ENCODE measurements at places on chromosomes 1 and 21.

GRCh38 chr1:21157868-21158267, 18.8 kb downstream of the EIF4G3 start:
- no peak for DNase-seq

- no peak for DNase-seq
Measured at GRCh38 chr1:2544093-2544874, 11.9 kb upstream of the TNFRSF14 start.

GRCh38 chr1:232319072-232319471, 310.9 kb downstream of the SIPA1L2 start:
- no peak for DNase-seq

DNA sequence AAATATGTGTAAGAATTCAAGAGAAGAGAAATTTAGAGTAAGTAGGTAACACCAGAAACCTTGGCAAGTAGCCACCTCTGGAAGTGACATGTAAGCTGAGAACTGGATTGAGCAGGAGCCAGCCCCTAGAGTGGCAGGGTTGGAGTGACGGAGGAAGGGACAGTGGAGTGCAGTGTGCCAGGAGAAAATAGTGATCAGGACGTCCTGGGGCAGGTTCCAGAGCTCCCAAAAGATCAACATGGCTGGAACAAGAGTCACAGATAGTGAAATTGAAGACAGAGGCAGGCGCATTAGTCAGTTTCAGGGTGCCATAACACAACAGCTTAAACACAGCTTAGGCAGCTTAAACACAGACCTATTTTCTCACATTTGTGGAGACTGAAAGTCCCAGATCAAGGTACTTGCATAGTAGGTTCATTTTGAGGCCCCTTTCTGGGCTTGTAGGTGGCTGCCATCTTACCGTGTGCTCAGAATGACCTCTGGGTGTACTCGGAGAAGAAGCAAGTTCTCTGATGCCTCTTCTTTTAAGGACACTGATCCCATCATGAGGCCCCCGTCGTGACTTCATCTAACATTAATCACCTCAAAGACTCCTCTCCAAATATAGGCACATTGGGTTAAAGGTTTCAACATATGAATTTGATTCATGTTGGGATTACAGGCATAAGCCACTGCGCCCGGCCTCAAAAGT, 37.2 kb downstream of the GNPAT start:
- no peak for DNase-seq

DNA sequence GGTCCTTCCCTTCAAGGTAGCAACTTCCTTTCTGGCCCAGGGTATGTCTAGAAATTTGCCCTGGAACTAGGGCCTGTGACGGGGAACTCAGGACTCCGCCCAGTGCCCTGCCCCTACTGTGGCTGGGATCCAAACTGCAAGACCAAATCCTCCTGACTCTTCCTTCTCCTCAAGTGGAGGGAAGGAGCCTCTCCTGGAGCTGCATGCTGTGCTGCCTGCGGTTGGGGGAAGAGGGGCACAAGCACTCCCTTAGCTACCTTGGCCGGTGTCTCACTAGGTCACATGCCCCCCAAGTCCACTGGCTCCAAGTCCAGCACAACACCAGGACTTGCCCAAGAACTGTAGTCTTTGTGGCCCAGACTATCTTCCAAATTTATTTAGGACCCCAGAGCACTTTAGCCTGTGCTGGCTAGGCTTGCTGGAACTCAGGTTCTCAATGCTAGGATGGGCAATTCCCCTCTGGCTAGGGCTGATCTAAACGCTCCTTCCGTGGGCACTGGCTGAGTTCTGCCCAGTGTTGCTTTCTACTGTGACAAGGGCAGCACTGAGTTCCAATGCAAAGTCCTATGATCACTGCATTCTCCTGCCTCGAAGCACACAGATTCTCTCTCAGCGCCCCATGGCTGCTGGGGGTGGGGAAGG, 12.2 kb downstream of the ADSS2 start:
- DNase-seq: no peak

GRCh38 chr1:116476321-116476720, 94.5 kb downstream of the CD58 start:
- no peak for DNase-seq

DNA sequence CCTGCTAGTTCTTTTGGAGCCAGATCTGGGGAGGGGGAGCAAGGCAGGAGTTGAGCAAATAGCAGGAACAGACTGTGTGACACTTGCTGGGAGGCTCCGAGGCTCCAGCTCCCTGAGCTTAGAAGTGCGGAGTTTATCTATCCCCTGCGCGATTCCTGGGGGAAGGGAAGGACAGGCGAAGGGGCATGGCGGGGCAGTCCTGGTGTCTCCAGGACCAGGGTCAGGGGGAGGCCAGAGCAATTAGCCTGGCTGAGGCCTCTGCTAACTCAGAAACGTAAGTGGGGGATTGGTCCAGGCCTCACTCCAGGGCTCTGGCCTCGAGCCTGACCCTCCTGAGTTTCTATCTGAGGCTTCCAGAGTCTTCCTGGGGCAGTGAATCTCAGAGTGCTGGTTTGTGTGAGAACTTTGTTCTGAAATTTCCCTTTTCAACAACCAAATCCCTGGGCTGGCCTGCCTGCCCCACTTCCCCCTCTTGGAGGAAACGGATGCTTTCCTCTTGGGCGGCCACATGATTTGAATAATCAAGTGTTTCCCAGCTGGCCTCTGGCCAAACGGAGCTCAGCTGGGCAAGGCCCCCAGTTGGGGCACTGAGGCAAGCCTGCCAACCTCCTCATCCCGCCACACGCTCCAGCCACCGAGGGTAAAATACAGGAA, 15.6 kb downstream of the ALPL start:
- no peak for DNase-seq

DNA sequence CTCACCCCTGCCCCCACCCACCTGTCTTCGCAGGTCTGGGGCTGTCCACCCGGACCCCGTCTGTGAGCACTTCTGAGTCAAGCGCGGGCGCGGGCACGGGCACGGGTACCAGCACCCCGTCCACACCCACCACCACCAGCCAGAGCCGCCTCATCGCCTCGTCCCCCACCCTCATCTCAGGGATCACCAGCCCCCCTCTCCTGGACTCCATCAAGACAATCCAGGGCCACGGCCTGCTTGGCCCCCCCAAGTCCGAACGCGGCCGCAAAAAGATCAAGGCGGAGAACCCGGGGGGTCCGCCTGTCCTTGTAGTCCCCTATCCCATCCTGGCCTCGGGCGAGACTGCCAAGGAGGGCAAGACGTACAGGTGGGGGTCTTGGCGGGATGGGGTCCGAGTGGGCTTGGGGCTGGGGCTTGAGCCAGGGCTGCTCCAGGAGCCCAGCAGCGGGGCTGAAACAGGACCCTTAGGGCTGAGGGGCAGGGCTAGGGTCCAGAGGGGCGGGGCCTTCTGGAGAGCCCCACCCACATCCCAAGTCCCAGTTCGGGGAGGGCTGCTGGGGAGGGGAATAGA, 23.9 kb downstream of the ZNF362 start:
- DNase-seq: no peak

- DNase-seq: no peak
Measured at GRCh38 chr1:161905269-161905884, 118.3 kb downstream of the OLFML2B start.

- DNase-seq: no peak
Measured at GRCh38 chr1:61054601-61054993, 27.8 kb upstream of the NFIA start.

- DNase-seq: no peak
Measured at GRCh38 chr1:81484284-81484683, 316.4 kb upstream of the ADGRL2 start.

- DNase-seq: no peak
Measured at GRCh38 chr1:232428036-232428645, 201.8 kb downstream of the SIPA1L2 start.

- no peak for DNase-seq
Measured at GRCh38 chr1:112319371-112320040, 76.5 kb upstream of the CTTNBP2NL start.

GRCh38 chr1:147850737-147851136, 51.9 kb upstream of the GJA8 start:
- no peak for DNase-seq

DNA sequence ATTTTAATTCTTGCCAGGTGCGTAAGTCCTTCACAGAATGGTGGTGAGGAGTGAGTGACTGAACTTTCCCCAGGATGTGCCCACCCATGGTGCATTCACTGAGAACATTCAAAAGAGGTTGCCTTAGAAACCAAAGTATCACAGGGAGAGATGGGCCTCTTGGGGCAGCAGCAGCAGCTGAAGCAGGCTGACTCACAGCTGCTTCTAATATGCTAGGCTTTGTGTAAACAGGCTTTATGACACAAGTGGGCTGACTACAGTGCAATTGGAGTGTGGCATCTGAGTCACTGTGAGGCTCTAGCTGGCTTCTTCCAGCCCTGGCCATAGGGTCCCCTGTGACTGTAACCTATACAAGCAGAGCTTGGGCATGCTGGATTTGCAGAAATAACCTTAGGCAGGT, 12.6 kb downstream of the PIGP start:
- peak; percentile 75 for DNase-seq

- DNase-seq: no peak
Measured at GRCh38 chr1:153647346-153647714, 11.2 kb upstream of the SNAPIN start.

- DNase-seq: no peak
Measured at GRCh38 chr1:226529891-226530290, 18.7 kb upstream of the STUM start.

DNA sequence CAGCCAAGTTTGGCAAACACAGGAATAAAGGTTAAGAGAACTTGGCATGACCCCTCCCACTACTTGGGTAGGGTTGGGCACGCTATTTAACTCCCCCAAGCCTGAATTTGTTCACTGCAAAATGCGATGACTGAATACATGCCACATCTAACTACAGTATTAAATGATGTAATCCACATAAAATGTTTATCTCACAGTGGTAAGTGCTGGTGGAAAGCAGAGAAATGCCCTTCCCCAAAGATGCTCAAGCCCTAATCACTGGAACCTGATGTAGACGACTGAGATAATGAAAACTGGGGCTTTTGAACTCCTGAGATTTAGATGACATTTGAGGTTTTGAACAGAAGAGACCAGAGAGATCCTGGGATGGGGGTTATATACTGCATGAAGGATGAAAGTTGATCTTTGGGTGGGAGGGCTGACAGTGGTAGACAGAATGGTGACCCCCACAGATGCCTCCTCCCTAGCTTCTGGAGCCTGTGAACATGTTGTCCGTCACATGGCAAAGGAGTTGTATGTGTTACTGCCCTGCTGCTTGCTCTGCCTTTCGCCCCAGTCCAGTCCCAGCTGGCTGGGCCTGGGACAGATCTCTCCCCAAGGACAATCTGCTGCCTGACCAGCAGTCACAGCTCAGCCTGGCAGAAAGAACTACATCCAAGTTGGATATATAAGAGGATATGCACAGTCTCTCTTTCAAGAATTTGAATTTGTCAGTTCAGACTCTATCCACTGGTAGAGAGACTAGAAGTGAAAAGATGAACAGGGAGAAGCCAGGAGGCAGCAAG, 120.9 kb downstream of the DAB1 start:
- no peak for DNase-seq

DNA sequence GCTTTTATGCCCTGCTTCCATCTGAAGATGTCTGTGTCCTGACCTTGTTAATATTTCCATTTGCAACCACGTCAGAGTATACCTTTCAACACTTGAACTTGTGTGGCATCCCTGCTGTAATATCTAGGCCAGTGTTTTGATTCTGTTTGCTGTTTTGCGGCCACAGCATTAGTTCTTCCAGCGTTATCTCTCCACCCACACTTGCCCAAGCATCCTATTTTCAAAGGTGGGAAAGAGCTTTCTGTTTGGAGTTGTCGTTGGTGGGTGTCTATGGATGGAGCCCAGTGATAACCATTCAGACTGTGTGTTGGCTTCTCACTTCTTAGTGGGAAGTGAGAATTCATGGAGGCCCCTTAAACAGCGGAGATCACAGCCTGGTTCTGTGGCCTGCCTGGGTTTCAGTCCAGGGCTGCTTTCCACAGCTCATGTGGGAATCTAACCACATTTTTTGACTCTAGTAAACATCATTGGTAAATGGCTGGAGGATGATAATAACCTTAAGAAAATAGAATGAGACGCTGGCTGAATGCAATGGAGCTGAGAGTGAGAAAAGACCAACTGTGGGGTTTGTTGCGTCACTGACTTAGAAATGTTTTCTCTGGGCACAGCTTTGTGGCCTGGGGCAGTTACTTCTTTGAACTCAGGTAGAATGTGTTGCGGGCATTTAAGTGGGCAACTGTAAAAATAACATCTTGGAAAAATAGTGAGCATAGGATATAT, 7.6 kb downstream of the TENT5C start:
- DNase-seq: no peak

DNA sequence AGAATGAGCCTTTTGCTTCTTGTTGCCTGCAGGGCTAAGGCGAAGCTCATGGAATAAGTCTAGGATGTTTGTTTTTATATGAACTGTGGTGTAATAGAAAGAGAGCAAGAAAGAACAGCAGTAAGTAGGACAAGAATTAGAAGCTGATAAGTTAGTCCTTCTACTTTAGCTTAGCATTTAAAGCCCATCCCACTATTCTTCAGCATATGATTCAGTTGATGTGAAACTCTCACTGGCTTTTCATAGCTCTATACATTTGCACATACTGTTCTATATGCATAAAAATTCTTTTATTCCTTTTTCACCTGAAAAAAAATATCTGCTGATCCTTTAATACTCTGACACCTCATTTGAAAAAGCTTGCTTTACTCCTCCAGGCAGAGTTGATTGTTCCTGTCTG, 712.0 kb downstream of the USP25 start:
- DNase-seq: no peak

- no peak for DNase-seq
Measured at GRCh38 chr1:54604572-54605370, 18.6 kb downstream of the FAM151A start.

GRCh38 chr1:77283701-77284425, 2.0 kb downstream of the AK5 start:
- no peak for DNase-seq

DNA sequence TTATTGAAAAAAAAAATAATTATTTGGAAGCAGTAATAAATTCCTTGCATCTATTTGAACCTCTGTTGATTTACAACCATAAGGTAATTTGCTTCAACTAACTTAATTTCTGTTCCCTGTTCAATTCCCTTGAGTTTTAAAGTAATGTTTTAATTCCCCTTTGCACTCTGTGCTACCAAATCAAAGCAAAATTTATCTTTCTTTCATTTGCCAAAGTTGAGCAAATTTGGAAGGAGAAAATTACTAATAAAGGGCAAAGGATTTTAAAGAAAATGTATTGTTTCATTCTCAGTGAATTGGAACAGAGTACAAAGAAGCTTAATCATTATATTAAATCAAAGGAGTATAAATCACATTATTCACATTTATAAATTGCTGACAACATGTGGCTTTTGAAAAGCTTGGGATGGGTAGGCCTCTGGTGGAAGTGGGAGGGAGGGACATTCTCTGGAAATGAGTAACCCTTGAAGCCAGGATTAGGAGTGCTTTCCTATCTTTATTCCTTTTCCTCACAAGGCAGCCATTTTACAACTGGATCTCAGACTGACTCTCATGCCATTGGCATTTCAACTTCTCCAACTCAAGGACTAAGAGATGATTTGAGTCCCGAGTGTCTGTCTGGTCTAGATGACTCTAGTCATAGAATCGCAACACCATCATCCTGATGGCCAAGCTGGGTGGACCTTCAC, 331.6 kb upstream of the DUSP10 start:
- DNase-seq: peak; percentile 63

DNA sequence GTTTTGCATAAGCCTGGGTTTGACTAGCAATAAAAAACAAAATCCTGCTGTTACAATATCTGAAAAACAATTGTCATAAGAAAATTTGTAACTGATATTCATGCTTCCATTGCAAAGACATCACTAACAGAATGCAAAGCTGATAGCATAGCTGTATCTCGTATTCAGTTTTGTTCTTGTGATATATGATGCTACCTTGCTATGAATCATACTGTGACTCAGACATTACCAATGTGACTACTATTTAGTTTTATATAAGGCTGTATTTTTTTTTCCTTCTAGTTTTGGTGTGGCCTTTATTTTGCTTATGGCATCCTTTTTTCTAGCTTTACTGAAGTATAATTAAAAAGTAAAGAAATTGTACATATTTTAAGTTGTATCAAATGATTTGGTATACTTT, 1381.8 kb downstream of the MRPL39 start:
- no peak for DNase-seq

Measured in HS-27A (cell line).